ENCODE measurements at places on chromosomes 3 and 15.

DNA sequence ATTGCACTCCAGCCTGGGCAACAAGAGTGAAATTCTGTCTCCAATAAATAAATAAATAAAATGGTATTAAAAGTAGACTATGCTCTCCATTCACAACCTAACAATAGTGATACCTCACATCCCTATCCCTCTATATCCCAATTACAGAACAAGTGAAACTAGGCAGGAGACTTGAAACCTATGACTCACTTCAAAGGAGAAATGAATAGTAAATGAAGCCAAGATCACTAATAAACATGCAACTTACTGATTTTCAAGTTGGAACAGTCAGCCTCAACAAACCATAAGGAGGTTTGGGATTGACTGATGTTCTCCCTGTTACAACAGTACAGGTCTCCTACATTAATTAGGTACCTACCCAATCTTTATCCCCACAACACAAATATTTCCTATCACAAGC is 103.4 kb downstream of the GSK3B start:
- no peak for DNase-seq

DNA sequence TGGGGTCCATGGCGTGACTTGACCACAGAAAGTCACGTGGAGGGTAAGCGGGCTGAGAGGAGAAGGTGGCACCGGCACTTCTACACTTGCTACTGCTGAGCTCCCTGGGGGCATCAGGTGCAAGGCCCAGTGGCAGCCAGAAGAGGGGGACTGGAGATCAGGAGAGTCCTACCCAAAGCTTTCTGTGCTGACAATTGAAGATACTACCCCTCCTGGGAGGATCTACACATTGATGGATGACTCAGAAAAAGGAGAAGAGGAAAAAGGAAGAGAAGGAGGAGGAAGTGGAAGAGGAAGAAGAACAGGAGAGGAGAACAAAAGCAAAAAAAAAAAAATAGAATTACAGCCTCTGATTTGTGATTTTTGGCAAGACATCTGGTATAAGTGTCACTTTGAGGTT is 41.2 kb downstream of the MYO5C start:
- DNase-seq: no peak

- DNase-seq: no peak
Observed at GRCh38 chr15:79171320-79172031, 80.9 kb upstream of the RASGRF1 start.

GRCh38 chr3:22156868-22157267 is 405.9 kb upstream of the ZNF385D start:
- DNase-seq: no peak

DNA sequence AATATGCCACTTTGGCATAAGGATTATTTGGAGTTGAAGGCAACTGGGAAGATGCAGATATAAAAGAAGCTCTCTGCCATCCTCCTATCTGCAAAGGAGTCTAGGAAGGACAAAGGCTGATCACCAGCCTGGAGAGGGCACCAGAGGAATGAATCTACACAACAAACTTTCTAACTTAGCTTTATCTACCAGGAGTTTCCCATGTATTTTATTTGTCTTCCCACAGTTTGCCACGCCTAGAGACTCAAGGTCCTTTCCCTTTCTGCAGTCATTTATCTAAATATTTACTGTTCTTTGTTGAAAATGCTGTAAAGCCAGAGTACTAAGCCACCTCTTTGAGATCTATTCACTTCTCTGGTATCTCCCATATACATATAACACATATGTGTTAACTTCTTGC is 32.2 kb downstream of the GPR176 start:
- no peak for DNase-seq

GRCh38 chr3:117407317-117407716 is 697.7 kb downstream of the TUSC7 start:
- DNase-seq: no peak

DNA sequence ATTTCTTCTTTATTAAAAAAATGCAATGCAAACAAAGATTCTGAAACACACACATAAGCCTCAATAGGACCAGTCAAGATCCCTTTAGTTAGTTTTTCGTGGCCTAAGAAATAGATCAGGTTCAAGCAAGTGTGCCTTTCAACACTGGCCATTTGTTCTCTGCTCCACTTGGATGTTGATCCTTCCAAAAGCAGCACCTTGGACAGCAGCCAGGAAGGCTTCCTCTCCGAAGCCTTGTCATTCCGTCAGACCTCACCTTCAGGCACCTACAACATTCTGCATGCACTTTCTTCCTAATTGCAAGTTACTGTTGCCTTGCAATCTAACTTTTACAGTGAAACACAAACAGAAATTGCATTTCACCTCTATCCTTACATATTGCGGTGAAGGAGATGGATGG is 155.9 kb upstream of the FEZF2 start:
- no peak for DNase-seq

GRCh38 chr3:62229908-62230307 is 143.4 kb downstream of the FEZF2 start:
- no peak for DNase-seq

GRCh38 chr15:43808960-43809678 is 8.7 kb downstream of the HYPK start:
- no peak for DNase-seq

- no peak for DNase-seq
Observed at GRCh38 chr15:72751751-72752455, 31.7 kb downstream of the ADPGK start.

DNA sequence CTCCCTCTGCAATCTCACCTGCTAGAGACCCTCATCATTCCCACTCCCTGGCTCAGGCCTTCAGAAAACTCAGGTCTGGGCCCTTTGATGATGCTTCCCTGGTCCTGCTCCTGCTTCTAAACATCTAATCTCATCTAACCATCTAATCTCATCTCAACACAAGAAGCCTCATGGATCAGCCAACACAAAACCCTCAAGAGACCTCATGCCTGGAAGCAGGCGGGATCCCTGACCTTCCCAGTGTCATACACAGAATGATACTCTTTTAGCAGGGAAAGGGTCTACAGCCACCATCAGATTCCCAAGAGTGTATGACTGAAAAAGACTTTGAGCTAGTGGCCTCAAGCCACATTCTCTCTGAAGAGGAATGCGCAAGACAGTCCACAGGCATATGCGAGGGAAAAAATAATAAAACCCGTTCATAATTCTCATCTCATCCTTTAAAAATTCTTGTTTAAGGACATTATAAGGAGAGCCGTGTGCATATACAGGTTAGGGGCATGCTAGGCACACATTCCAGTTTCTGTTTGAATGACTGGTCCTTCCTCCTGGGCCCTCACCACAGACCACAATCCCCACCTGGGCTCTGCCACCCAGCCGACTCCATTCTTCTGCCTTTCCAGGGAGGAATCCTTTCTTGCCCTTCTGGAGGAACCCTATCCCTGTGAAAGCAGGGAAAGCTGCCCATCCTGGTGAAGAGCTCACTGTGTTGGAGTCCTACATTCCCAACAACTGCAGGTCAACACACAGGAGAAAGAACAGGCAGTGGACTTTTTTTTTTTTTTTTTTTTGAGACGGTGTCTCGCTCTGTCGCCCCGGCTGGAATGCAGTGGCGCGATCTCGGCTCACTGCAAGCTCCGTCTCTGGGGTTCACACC is 2.2 kb downstream of the ZXDC start:
- DNase-seq: no peak

DNA sequence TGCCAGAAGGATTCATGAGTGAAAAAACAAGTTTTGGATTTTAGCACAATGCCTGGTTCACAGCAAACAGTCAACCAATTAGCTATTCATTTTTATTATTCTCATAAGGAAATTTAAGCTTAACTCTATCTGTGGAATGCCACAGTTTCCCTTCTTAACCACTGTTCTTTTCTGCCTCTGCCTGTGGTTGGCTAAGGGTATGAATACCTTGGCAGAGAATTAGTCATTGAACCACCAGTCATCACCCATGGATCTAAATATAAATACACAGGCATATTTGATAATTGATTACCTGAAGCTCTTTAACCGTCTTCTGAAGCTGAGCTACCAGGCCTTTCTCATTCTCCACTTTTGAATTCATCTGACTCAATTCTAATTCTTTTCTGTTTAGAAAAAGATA is 79.9 kb downstream of the MYH15 start:
- no peak for DNase-seq

- no peak for DNase-seq
Observed at GRCh38 chr15:80028937-80029336, 30.5 kb upstream of the ZFAND6 start.

- no peak for DNase-seq
Observed at GRCh38 chr3:146732325-146732724, 127.2 kb upstream of the PLSCR5 start.

DNA sequence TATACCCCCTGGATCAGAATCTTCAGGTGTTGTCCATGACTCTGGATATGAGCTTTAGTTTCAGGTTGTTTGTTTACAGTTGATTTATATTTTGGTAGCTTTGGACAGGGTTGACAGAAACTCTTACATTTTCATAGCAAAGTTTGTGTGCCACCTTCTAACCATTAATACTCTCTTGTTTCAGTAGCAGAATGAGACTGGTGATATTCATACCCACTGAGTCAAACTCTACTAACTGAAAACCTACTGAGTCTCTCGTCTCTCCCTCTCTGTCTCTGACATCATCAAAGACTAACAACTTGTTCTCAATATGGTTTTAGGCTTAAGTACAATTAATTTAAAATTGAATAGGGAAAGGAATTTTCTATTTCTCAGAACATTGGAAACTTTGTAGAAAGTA is 282.3 kb downstream of the CNTN6 start:
- no peak for DNase-seq

- no peak for DNase-seq
Observed at GRCh38 chr15:64141798-64142512, 9.6 kb upstream of the SNX22 start.

- DNase-seq: peak; percentile 67
Observed at GRCh38 chr3:179652447-179653095, at the start of gene USP13. Gene USP13, plus strand, starts transcription at chr3:179653040. Its CDS starts 186 bp downstream, at chr3:179653226.

DNA sequence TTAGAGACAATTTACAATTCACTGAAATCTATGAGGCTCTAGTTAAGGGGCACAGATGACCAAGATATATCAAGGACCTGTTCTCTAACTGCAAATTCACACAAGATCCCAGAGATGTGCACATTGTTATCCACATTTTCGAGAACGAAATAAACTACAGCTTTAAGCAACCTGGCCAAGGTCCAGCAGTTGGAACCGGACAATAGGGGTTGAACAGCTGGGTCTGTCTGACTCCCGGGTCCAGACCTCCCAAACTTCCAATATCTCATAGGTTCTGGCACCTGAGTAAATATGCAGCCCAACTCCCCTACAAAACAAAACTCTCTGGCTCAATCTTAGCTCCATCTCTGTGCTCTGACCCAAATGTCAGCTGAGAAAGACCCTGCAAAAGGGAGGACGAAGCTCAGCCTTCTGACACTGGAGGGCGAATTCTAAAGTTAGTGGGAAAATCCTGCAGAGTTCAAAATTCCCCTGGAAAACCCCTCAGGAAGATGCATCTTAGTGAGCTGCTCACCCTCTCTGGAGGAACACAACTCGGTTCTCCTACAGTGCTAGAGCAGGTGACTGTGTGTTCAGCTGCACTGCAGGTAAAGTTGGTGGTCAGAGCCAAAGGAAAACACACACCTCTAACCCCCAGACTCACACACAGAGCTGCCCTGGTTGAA is 14.2 kb upstream of the SPATA12 start:
- no peak for DNase-seq

DNA sequence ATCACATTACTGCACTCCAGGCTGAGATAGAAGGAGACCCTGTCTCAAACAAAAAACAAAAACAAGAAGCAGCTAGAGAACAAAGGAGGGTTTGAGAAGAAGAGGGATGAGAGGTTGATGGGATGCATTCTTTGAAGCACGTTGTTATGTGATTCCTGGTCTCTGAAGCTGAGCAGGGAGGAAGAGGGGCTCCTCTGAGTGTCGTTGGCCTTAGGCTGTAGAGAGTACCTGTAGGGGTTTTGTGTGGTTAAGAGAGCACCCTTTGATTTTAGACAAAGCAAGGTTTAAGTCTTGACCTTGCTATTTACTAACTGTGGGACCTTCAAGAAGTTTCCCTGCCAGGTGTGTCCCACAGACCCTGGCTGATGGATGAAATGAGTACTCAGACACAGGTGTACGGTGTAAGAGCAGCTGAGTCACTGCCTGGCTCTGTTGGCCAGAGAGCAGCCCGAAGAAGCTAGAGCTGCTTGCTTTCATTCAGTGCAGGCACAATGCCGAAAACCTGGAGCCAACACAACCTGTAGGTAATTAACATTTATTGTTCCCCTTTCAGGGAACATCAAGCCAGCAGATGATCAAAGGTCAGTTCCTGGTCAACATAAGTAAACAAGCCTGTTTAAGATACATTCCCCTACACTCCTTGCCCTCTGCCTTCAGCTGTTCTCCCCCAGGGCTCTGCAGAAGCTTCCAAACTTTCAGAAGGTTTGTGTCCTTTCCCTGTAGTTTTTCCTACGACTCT is 67.2 kb downstream of the LRRK1 start:
- no peak for DNase-seq

- no peak for DNase-seq
Observed at GRCh38 chr3:15229262-15229661, 23.2 kb downstream of the CAPN7 start.

GRCh38 chr3:31421314-31422048 is 111.2 kb upstream of the STT3B start:
- no peak for DNase-seq

GRCh38 chr3:11282250-11283138 is 10.3 kb downstream of the ATG7 start:
- no peak for DNase-seq

DNA sequence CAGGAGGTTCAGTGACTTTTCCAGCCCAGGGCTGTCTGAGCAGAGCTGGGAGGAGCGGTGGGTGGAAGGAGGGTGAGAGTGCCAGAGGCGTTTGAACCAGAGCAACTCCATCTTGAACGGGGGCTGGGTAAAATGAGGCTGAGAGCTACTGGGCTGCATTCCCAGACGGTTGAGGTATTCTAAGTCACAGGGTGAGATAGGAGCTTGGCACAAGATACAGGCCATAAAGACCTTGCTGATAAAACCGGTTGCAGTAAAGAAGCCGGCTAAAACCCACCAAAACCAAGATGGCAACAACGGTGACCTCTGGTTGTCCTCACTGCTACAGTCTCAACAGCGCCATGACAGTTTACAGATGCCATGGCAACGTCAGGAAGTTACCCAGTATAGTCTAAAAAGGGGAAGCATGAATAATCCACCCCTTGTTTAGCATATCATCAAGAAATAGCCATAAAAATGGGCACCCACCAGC is 60.2 kb downstream of the ABTB1 start:
- no peak for DNase-seq

DNA sequence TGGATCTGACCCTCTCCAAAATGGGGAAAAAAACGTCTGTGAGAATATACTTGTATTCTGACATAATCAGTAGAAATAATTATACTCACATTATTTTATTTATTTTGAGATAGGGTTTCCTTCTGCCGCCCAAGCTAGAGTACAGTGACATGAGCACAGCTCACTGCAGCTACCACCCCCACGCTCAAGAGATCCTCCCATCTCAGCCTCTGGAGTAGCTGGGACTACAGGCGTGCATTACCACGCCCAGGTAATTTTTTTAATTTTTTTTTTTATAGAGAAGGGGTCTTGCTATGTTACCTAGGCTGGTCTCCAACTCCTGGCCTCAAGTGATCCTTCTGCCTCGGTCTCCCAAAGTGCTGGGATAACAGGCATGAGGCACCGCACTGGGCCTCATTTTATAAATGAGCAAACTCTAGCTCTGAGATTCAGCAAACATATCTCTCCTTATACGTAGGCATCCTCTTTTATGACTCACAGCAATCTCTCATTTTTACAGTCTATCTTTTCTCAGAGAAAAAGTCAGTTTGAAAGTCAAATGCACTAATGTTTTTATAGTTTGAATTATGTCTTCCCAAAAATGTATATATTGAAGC is 989 bp upstream of the VGLL3 start:
- no peak for DNase-seq
